ENCODE measurements at places on chromosomes 13 and 19.

GRCh38 chr13:61880578-61881283 lies 465.1 kb upstream of the PCDH20 start:
- DNase-seq = no peak

DNA sequence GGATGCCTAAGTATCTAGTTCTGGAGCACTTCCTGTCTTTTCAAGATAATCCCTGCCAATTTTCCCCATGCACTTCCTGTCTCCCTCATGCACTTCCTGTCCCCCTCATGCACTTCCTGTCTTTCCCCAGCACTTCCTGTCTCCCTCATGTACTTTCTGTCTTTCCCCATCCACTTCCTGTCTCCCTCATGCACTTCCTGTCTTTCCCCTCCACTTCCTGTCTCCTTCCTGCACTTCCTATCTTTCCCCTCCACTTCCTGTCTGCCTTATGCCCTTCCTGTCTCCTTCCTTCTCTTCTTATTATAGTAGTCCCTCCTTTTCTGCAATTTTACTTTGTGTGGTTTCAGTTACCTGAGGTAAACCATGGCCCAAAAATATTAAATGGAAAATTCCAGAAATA lies 3.0 kb upstream of the TNNT1 start:
- no peak for DNase-seq

DNA sequence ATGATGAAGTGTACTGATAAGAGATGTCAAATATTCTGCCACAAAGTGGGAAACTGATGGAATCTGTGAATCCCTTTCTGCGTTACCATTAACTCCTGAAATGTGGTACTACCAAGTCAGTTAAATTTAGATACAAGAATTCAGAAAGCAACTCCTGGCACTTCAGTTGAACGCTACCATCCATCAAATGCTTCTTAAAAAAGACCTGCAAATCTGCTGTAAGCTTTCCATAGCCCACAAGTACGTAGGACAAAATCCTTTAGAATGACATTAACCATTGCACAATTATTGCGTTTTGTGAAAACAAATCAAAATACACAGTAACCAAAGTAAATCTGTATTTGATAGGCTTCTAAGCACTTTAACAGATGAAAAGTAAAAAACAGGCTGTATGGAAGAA lies 5.4 kb downstream of the SMAD9 start:
- no peak for DNase-seq

GRCh38 chr19:30155381-30156200 lies 213.6 kb downstream of the URI1 start:
- DNase-seq = no peak

DNA sequence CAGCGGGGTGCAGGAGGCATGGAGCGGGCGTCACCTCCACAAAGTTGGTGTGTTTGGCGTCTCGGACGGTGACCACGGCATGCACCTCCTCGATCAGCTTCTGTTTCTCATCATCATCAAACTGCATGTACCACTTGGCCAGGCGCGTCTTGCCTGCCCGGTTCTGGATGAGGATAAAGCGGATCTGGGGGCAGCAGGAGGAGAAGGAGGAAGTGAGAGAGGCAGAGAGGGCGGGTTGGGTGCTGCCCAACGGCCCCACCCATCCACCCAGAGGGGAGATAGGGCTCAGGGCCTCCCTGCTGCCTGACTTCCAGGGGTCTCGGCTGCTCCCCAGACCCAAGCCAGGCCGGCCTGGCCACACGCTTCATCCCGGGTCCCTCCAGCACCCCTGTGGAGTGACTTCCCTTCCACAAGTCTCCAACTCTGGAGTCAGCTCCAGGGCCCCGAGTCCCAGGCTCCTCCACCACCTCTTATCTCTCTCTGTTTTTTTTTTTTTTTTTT lies 4.6 kb downstream of the AP2S1 start:
- no peak for DNase-seq

GRCh38 chr19:46878613-46879375 lies 18.0 kb downstream of the ARHGAP35 start:
- DNase-seq = no peak

GRCh38 chr19:7603919-7604318 lies 8.3 kb downstream of the CAMSAP3 start:
- no peak for DNase-seq
